ENCODE measurements at places on chromosomes 11 and 22. TPM values are rescaled to one million over a fixed set of nuclear protein-coding genes. Genes with fewer than 3 reads are reported as not detected.

SF1 gene
- 235 TPM for total RNA-seq

DNA sequence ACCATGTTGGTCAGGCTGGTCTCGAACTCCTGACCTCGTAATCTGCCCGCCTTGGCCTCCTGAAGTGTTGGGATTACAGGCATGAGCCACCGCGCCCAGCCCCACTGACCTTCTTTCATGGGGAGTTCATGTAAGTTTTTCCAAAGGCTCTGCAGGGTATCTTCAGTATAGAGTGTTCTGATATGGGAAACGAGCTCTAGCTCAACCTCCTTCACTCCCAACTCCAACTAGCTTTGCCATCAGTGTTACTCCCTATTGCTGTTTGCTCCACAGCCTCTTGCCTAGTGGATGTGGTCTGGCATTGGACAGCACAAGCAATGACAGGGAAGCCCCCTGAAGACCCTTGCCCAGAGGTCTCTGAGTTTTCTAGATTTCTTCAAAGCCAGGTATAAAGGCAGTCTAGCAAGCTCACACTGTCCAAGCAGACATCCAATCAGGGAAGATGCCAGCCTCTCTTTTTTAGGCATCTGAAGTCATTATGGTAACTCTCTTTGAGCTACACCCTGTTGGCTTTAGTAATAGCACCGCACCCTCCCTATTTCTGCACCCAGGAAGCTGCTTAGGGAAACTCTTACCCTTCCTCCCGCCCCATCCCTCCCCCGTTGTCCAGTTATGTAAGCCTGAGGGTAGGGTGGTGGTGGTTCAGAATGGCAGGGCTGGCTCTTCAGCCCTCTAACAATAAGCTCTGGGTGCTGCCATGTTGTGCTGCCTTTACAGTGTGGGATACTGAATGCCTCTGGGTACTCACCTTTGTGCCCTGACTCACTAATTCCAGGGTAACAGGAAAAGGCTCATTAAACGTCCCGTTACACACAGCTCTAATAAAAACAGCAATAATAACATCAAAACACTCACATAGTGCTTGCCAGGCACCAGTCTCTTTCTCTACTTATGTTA is 41.4 kb upstream of the CLDN5 start:
- H3K4me3 ChIP-seq = no peak overlapping the region
- DNase-seq = no peak
- no peaks in the 10 kb centered on the region for H3K36me3 ChIP-seq
- H3K27me3 ChIP-seq = no peaks in the 10 kb centered on the region
- no peak overlapping the region for H3K27ac ChIP-seq

OR52J3 gene
- not detected for total RNA-seq

DLG2 gene
- total RNA-seq = 19.8 TPM

OR51E2 gene
- not detected for total RNA-seq

MRPL11 gene
- 139 TPM for total RNA-seq

NELL1 gene
- 0.39 TPM for total RNA-seq

OR4P4 gene
- total RNA-seq = not detected

KCNQ1 gene
- total RNA-seq = 1.2 TPM

DNA sequence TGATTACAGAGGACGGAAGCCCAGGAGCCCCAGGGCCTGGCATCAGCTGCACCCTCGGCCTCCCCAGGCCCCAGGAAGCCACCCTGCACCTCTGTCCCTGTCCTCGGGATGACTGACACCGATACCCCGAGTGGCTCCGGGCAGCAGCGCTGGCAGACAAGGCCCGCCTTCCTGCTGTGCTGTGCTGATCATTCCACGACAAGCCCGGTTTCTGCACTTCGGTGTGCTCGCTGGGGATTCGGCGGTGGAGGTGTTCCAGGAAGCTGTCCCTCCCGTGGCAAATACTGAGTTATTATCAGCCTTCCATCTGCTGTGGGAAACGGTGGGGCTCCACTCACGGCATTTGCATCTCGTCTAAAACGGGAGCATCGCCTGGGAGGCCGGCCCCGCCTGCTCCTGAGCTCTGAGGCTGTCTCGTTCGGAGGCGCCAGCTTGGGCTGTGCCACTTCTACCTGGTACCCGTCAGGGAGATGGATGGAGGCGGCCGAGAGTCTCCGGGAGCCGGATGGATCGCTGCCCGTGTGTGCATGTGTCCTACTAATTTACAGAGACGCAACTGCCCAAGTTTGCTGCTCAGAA is 506.1 kb downstream of the BRD1 start:
- no peak for DNase-seq
- H3K4me3 ChIP-seq = no peak overlapping the region
- no peak overlapping the region for H3K27ac ChIP-seq
- no peaks in the 10 kb centered on the region for H3K27me3 ChIP-seq

EIF1AD gene
- total RNA-seq = 32.1 TPM

GRCh38 chr22:19970479-19971275 is 29.1 kb upstream of the TXNRD2 start:
- H3K27me3 ChIP-seq = no peaks in the 10 kb centered on the region
- no peak overlapping the region for H3K27ac ChIP-seq
- H3K36me3 ChIP-seq = no peaks in the 10 kb centered on the region

DCDC1 gene
- 0.27 TPM for total RNA-seq

GRCh38 chr22:24601217-24602104 is 1.5 kb upstream of the GGT1 start:
- no peaks in the 10 kb centered on the region for H3K36me3 ChIP-seq
- DNase-seq = no peak
- no peaks in the 10 kb centered on the region for H3K27me3 ChIP-seq
- peaks cover 4% of the 10 kb centered on the region for H3K4me1 ChIP-seq
- no peak overlapping the region for H3K4me3 ChIP-seq

IRAG1 gene
- 2.5 TPM for total RNA-seq

C11orf86 gene
- total RNA-seq = 0.21 TPM

DNA sequence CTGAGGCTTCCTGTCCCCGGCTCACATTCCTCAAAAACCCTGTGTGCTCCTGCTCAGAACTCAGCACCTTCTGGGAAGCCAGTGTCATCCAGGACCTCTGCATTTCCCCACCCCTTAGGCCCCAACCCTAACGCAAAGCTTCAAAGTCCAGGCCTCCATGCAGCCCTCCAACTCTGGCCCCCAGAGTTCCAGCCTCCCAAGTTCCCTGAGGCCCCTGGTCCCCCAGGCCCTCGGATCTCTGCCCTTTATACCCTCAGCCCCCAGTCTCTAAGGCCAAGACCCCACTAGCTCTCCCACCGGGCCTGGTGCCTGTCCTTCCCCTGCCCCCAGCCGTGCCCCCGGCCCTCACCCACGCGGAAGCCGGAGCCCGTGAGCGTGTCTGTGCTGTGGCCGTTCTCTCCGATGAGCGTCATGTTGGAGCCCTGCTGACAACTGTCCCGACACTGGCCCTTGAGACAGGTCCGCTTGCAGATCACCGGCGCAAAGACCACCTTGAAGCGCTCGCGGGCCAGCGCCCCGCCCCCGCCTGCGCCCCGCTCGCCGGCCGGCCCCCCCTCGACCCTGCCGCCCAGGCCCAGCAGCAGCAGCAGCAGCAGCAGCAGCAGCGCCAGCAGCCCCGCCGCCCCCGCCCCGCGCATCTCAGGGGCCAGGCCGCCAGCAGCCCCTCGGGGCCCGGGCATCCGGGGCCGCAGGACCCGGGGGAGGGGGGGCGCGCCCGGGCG is 718 bp downstream of the LTBP3 start:
- DNase-seq = no peak
- H3K4me1 ChIP-seq = peaks cover 47% of the 10 kb centered on the region
- H3K27me3 ChIP-seq = peaks cover 58% of the 10 kb centered on the region

DNA sequence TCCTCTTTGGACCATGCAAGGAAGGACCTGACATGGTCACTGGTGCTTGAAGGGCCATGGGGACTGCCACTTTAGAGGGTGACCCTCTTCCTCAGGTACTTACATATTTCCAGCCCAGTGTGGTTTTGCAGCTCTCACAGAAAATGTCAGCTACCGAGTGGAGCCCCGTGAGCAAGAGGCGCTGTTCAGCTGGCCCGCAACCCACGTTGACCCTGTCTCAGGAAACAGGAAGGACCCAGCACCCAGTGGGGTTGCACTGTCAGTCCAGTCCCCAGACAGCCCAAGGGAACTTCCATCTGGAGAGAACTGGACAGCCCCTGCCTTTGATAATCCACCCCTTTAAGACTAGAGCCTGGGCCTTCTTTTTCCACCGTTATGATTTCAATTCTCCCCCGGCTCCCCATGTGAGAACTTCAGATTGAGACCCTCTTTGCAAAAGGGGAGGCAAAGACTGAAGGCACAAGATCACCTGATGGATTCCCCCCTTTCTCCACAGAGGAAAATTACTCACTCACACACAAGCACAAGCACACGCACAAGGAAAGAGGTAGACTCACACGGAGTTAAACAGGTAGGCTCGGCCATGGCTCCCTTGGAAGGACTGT is 3.4 kb downstream of the YPEL4 start:
- H3K4me1 ChIP-seq = peaks cover 82% of the 10 kb centered on the region
- H3K4me3 ChIP-seq = peak overlapping the region; percentile 73
- peaks cover 9% of the 10 kb centered on the region for H3K36me3 ChIP-seq
- H3K27me3 ChIP-seq = peaks cover 12% of the 10 kb centered on the region
- peak overlapping the region; percentile 93 for H3K27ac ChIP-seq

DNA sequence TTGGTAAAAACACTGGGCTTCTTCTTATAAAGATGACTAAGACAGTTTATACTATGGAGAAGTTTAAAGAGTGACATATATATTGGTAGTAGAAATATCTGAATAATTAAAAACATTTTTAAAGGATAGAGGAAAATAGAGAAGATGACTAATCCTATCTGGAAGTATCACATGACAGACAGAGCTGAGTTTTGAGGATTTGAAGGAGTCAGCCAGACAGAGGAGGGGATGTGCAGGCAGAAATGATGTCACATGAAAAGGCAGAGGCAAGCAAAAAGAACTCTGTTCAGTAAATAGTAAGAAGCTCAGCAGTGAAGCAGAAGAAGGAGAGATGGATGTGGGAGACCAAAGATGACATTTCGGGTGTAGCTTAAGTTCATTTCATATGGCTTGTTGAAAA is 1.6 kb downstream of the OR10A2 start:
- H3K27ac ChIP-seq = no peak overlapping the region
- H3K27me3 ChIP-seq = no peaks in the 10 kb centered on the region
- no peak for DNase-seq
- no peak overlapping the region for H3K4me3 ChIP-seq

GRCh38 chr11:132692891-132693290 is 839.4 kb downstream of the OPCML start:
- no peak overlapping the region for H3K4me3 ChIP-seq
- no peaks in the 10 kb centered on the region for H3K36me3 ChIP-seq
- H3K27me3 ChIP-seq = no peaks in the 10 kb centered on the region
- H3K27ac ChIP-seq = no peak overlapping the region
- H3K4me1 ChIP-seq = peaks cover 2% of the 10 kb centered on the region

GRCh38 chr11:57335023-57335342 is 709 bp downstream of the SSRP1 start:
- H3K27ac ChIP-seq = no peak overlapping the region
- peak overlapping the region; percentile 96 for H3K4me3 ChIP-seq
- H3K27me3 ChIP-seq = peaks cover 4% of the 10 kb centered on the region
- DNase-seq = no peak
- H3K36me3 ChIP-seq = peaks cover 35% of the 10 kb centered on the region

DNA sequence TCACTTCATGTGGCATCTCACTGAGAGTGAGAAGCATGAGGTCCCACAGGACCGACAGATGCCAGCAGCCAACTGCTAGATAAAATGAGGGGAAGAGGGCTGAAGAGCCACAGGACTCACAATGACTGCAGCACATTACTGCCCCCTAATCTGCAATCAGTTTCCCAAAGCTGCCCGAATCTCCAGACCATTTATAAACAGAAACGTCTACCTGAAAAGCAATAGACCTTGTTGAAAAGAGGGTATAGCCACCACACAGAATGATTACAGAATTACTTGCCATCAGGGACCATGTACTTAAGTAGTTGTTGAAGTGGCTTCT is 12.4 kb upstream of the TEF start:
- no peak overlapping the region for H3K4me3 ChIP-seq
- DNase-seq = no peak
- H3K27me3 ChIP-seq = no peaks in the 10 kb centered on the region
- H3K4me1 ChIP-seq = peaks cover 15% of the 10 kb centered on the region
- H3K27ac ChIP-seq = no peak overlapping the region
- H3K36me3 ChIP-seq = no peaks in the 10 kb centered on the region

OR8G5 gene
- not detected for total RNA-seq

GRCh38 chr11:16217631-16218030 is 138.7 kb downstream of the SOX6 start:
- peaks cover 4% of the 10 kb centered on the region for H3K4me1 ChIP-seq
- H3K4me3 ChIP-seq = no peak overlapping the region
- no peak overlapping the region for H3K27ac ChIP-seq

OR51B4 gene
- total RNA-seq = not detected

GRCh38 chr11:116638463-116638862 is 134.3 kb downstream of the BUD13 start:
- no peak overlapping the region for H3K27ac ChIP-seq
- H3K36me3 ChIP-seq = no peaks in the 10 kb centered on the region
- no peak for DNase-seq
- H3K4me1 ChIP-seq = no peaks in the 10 kb centered on the region
- H3K4me3 ChIP-seq = no peak overlapping the region

- H3K4me1 ChIP-seq = no peaks in the 10 kb centered on the region
- H3K36me3 ChIP-seq = no peaks in the 10 kb centered on the region
- no peaks in the 10 kb centered on the region for H3K27me3 ChIP-seq
- DNase-seq = peak; percentile 25
- H3K27ac ChIP-seq = no peak overlapping the region
These were observed 247.5 kb upstream of the ZBED5 start for GRCh38 chr11:11105361-11105760.

DNA sequence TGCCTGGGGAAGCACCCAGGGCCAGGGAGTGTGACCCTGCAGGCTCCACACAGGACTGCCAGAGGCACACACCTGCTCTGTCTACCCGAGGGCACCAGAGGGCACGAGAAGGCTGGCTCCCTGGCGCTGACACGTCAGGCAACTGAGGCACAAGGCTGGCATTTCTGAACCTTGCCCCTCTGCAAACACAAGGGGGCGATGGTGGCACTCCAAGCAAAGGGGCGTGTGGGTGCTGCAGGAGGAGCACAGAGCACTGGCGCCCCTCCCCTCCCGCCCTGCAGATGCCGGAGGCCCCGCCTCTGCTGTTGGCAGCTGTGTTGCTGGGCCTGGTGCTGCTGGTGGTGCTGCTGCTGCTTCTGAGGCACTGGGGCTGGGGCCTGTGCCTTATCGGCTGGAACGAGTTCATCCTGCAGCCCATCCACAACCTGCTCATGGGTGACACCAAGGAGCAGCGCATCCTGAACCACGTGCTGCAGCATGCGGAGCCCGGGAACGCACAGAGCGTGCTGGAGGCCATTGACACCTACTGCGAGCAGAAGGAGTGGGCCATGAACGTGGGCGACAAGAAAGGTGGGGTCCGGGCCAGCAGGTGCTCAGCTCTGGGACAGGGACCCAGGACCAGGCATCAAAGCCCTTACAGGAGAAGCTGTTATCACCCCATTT is 20.8 kb upstream of the TXNRD2 start:
- H3K27ac ChIP-seq = 0 out of 2 replicates have a peak overlapping the region, but pooled peaks have one; percentile 26
- peak; percentile 96 for DNase-seq
- H3K27me3 ChIP-seq = no peaks in the 10 kb centered on the region
- H3K4me1 ChIP-seq = peaks cover 14% of the 10 kb centered on the region

BAIAP2L2 gene
- 5.6 TPM for total RNA-seq
